Left kidney (tissue), 8 donors: ENCODE measurements at places on chromosomes 6 and 20. TPM values are rescaled to one million over a fixed set of nuclear protein-coding genes. Genes with fewer than 3 reads are reported as not detected.

The SRSF12 gene
- polyA plus RNA-seq, result 20.1 TPM

The TNNC2 gene
- polyA plus RNA-seq, result 0.47 TPM

The CAP2 gene
- 13.1 TPM for polyA plus RNA-seq

DNA sequence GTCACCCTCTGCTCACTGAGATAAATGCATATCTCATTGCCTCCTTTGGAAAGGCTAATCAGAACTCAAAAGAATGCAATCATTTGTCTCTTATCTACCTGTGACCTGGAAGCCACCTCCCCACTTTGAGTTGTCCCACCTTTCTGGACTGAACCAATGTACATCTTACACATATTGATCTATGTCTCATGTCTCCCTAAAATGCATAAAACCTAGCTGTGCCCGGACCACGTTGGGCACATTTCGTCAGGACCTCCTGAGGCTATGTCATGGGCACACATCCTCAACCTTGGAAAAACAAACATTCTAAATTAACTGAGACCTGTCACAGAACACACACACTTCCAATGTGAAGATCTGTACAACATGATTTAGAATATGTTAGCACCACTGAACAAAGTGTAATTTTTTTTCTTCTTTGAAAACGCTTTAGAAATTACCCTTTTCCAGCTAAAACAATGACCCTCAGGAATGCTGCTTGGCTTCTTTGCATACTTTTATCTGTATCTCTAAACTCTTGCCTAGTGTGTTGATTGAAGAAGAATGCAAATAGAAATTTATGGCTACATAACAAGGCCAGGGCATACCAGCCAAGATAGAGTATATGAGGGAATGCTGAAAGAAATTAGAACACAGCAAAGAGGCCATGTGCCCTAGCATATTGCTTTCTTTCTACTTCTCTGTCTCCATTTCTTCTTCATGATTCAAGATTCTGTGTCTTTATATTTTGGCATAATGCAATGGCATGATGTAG, 84.6 kb upstream of the DST start:
- no peak for DNase-seq

GRCh38 chr6:56682635-56683034, 39.9 kb upstream of the DST start:
- DNase-seq, result no peak

DNA sequence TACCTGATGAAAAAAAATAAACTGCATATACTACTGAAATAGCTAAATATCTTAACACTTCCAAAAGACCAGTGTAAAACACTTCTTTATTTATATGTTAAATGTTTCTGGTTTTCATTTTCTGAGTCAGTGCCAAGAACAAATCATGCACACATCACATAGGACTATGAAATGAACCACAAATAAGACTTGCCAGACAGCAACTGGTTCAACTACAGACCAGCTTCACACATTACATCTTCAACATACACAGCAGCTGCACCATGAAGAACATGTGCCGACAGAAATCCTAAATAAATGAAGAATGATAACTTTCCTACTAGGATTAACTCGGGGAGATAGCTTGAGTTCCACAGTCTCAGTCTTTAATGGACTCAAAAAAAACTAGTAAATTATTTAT, 168.3 kb upstream of the STXBP5 start:
- DNase-seq, result no peak

The PHACTR3 gene
- 12.4 TPM for polyA plus RNA-seq

GRCh38 chr20:25193843-25194242, 1.7 kb upstream of the ENTPD6 start:
- no peak for DNase-seq

- no peak for DNase-seq
Measured at GRCh38 chr6:39102821-39103136, 12.2 kb downstream of the SAYSD1 start.

DNA sequence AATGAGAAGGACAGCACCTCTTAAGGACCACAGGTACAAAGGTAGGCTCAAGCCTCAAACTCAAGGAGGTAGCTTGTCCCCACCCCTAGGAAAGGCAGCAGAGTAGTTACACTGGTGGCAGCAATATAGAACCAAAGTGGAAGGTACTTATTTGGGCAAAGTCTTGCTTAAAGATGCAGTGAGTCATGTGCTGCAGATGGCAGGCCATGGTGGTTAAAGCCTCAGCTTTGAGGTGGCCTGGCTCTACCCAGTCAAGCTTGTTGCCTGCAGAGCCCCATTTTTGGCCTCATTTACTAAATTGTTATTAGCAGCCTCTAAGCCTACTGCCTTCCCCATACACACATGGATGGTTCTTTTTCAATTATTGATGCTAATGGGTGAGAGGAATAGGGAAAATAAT, 146.0 kb downstream of the ELOVL4 start:
- no peak for DNase-seq

GRCh38 chr6:36724514-36725390, 27.1 kb downstream of the RAB44 start:
- peak; percentile 55 for DNase-seq

GRCh38 chr6:113901482-113901881, 44.3 kb downstream of the MARCKS start:
- DNase-seq, result no peak

DNA sequence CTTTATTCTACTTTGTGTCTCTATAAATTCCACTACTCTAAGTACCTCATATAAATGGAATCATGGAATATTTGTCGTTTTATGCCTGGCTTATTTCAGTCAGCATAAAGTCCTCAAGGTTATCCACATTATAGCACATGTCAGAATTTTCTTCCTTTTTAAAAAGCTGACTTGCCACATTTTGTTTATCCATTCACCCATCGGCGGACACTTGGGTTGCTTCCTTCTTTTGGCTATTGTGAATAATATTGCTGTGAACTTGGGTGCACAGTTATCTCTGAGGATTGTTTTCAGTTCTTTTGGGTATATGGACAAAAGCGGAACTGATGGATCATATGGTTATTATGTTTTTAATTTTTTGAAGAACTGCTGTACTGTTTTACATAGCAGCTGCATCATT, 39.1 kb upstream of the ME1 start:
- no peak for DNase-seq

DNA sequence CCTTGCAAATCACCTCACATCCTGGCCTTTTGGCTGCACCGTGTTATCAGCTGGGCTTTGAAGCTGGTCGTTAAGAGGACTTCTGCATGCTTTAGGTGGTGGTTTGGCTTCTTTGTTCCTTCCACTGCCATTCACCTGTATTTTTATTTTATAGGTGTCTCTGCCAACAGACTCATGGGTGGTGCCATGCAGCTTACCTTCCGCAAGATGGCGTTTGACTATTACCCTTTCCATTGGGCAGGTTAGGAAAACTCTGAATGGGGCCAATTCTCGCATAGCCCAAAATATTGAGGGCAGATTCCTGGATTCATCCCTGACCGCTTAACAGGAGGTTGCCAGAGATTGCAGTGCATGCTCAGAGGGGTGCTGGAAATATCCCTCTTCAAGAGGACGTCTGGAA, 32.4 kb downstream of the TAF11 start:
- DNase-seq, result no peak

- no peak for DNase-seq
Measured at GRCh38 chr20:49937027-49937929, 1.1 kb downstream of the RNF114 start.

The SLC22A16 gene
- 0.40 TPM for polyA plus RNA-seq

GRCh38 chr6:2998998-2999617, 586 bp upstream of the NQO2 start:
- DNase-seq, result no peak

DNA sequence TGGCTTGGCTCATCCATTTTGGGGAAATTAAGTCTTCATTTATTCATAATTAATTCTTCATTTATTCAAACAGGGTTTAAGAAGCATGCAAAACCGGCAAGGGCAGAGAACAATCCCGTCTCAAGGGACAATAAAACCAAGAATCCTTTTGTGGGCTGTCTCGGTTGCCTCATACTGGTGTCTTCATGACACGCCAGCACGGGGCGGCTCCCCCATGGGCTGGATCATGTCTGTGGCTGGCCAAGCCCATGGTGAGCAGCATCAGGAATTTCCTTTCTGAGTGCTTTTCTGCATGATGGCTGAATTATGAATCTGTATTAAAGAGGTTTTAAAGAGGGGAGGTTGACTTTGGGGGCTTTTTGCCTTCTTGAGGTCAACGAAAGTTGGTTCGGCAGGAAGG, 38.3 kb upstream of the DUSP22 start:
- DNase-seq, result no peak

DNA sequence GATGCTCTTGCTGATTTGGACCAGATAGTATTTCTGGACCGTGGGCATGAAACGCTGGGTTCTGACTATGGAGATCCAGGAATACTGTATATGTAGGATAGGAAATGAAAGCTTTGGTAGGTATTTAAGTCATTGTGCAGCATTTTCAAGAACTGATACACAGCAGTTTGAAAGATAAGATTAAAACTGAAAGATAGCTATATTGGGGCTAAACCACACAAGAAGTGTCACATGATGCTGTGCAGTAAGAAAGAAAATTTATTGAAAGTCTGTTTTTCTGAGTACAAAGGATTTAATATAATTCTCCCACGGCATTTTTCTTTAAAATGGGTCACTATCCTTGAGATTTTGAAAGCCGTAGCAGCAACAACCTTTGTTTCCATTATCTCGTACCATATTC, 305 bp downstream of the IL17A start:
- DNase-seq, result no peak

GRCh38 chr20:16392346-16392745, 180.9 kb downstream of the KIF16B start:
- no peak for DNase-seq

- DNase-seq, result no peak
Measured at GRCh38 chr20:63267691-63268090, 4.9 kb upstream of the ARFGAP1 start.

DNA sequence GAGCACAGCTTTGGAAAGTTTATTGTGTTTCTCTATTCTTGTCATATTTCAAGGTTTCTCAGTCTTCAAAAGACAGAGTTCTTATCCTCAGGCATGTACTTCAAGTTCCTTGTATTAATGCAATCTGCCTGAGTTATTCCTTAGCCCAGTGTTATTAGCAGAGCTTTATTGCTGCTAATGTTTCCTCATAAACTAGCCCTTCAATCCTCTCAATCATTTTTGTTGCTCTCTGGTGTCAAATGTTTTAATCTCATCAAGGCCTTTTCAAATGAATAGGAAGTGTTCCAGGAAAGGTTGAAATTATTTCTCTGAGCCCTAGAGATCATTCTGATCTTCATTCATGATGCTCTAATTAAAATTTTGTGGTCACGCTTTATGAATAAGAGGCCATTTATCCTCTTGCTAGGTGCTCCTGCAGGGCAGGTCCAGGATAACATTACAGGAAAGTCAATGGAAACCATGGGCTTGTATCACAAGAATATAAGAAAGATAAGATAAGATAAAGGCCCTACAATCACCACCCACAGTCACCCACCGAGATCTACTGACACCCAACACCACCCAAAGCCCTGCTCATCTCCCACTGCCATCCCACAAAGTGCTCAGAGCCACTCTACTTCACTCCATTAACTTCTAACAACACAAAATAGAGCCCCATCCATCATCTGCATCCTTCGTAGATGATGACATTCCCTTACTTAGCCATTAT, 125.9 kb downstream of the COL9A1 start:
- no peak for DNase-seq

The TAGAP gene
- polyA plus RNA-seq, result 0.78 TPM

DNA sequence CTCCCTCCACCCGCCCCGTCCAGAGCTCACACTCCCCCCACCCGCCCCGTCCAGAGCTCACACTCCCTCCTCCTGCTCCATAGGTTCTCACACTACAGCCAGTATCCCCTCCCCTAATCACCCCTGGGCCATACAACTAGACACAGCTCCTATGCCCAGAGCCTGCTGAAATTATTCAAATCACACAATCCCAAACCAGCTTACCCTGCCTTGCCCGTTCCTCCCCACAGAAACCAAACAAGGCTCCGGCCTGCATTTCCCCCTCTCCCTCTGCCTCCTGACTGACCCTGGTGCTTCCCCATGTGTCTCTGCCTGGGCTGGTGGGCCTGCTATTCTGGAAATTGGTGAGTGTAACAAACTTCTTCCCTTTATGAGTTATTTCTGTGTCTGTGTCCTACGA, 18.6 kb downstream of the SLC2A4RG start:
- no peak for DNase-seq

DNA sequence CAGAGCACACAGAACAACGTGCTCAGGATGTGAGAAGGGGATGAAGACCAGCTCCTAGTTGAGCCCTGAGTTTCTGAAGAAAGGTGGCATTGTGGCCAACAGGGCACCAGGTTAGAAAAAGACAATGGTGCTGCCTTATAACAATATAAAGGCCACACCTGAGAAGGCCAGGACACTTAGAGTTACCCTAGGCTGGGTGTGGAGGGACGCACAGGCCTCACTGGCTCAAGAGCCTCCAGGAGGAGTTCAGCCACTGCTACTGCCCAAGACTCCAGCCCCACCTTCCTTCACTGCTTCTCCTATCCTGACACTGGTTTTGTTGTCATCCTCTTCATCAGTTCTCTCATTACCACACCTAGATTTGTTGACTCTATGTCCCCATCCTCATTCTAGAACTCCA, 55.2 kb upstream of the BEND6 start:
- DNase-seq, result no peak

DNA sequence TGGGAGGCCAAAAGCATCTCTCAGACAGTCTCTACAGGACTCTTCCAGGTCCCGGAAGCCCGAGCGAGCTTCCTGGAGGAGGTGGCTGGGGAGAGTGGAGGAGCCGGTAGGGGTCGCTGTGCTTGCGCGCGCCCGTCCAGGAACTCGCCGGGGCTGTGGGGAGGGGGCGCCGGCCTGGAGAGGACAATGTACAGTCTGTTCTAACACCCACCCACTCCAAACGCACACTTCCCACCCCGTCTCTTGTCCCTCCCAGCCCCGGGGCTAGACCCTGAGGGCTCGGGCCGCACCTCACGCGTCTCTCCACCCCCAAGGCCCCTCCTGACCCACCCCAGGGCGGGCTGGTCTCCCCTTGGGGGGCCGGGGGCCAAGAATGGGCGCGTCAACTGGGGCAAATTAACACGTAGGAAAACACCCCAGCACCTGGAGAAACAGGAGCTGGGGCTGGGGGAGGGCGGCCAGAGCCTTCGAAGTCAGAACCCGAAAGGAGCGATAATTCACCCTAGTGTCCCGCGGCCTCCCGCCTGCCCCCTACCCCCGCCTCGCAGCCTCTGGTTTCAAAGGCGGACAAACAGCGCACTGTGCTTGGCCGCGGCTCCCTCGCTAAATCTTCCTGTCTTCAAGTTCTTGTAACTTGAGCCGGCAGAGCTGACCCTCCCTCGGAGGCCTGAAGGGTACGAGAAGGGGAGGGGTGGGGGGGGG, 103.2 kb upstream of the FOXP4 start:
- peak; percentile 94 for DNase-seq

GRCh38 chr6:71035871-71036270, 79.0 kb upstream of the B3GAT2 start:
- no peak for DNase-seq

- DNase-seq, result no peak
Measured at GRCh38 chr6:27332692-27333641, 20.9 kb upstream of the POM121L2 start.

GRCh38 chr6:10451828-10452509, 37.1 kb upstream of the TFAP2A start:
- DNase-seq, result no peak

DNA sequence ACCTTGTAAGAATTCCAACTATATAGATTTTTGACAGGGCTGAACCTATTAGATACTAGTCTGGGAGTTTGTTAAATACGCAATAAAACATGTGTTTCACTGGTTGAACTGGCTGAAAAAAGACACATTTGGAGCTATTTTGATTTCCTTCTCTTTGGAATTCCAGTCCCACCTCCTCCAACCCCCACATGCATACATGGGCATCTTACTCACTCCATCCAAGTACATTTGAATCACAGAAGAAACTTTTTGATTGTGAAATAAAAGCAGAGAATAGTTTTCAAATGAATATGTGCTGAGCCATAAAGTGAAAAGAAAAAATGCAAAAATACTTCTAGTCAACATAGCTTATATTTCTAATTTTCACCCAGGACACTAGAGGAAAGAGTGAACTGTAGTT, 33.9 kb upstream of the STXBP5 start:
- no peak for DNase-seq

The ACSS1 gene
- 28.4 TPM for polyA plus RNA-seq
